Right ventricle myocardium superior (tissue), 1 donor: ENCODE measurements at places on chromosomes 3 and 15. TPM values are rescaled to one million over a fixed set of nuclear protein-coding genes. Genes with fewer than 3 reads are reported as not detected.

- DNase-seq = no peak
Measured at GRCh38 chr3:183634707-183635106, 716 bp upstream of the KLHL24 start.

SHC4 gene
- total RNA-seq = 2.5 TPM

CYP1A1 gene
- 0.30 TPM for total RNA-seq

GOLGA6L10 gene
- 0.11 TPM for total RNA-seq

GRCh38 chr15:96254173-96254572 is 76.3 kb upstream of the NR2F2 start:
- DNase-seq = no peak

DNA sequence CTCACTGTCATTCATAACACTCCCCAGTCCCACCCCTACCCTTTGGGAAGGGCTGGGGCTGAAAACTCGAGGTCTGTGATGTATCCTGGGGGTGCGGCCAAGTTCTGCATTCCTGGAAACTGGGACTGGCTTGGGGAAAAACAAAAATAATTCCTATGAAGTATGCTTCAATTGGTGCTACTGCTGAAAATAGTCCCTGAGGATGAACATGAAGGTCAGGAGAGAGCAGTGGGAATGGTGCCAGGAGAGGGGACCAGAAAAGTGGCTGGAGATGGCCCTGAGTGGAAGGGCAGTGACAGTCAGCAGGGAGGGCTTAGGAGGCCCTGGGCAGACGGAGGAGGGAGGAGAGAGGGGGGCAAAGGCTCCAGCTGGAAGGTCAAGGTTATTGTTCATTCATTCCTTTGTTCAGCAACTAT is 4.8 kb upstream of the ISLR start:
- DNase-seq = no peak

DNA sequence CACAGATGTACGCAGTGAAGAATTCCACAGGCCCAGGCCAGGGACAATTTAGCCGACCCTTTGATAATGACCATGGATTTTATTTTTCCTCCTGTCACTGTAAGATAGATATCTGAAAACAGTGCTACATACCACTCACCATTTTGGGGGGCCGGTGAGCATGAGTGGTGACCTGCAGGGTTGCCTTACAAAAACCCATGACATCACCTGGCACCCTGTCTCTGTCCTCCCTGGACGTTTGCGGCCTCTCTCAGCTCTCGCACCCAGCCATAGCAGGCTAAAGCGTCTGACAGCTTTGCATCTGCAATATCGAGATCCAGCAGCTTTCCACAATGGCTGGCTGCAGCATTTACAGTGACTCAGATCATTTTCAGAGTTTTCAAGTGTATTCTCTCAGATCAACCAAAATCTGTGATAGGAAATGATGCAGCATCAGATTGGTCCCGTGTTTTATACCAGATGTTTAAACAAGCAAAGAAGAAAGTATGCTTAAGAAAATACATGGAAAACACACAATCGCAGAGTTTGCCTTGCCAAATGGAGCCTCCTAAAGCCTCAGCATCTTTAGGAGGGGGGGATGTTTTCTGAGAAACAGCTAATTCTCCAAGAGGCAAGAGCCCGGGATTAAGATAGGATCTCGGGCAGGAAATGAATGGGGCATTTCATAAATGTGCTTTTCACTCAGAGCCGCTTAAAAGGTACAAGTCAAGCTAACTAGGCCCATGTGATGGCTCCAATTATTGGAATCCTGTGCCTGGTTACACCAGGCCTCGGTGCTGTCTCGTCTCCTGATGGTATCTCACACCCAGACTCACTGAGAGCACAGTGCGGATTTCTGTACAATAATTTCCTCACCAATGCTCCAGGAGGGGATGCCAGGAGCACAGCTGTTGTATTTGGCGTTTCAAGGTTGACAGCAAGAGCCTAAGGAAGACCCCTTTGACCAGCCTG is 257.3 kb downstream of the XXYLT1 start:
- no peak for DNase-seq

GRCh38 chr3:184234224-184234623 is 4.8 kb downstream of the VWA5B2 start:
- no peak for DNase-seq

SAXO2 gene
- 3.0 TPM for total RNA-seq

DNA sequence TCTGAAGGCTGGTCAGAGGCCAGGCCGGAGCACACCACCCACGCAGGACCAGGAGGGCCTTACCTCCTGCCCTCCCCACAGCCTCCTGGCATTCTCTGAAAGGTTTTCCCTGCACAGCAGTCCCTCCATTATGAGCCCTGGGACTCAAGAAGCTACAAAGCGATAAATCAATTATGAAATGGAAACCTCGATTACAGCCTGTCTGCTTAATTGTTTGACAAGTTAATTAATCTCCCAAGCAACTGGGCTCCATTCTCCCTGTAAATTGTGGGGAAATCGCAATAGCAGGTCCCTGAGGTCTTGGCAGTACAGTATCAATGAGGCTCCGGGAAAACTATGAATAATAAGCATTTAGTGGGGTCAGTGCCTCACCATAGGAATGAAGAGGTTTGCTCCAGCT is 683.5 kb downstream of the NTRK3 start:
- no peak for DNase-seq

DNA sequence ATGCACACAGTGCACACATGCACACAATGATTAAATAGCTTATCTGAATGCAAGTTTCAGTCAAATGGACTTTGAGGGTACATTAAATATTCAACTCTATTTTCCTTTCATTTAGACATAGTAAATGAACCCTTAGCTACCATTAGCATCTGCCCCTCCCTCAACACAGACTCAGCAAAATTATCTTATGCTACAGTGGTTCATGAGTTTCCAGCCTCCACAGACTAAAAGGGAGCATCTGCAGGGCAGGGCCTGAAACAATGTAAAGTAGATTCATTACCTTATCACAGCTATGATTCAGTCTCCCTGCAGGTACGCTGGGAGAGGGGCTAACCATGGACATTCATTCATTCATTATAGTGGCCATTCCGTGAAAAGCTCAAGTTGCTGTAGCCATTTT is 329.1 kb downstream of the VGLL3 start:
- no peak for DNase-seq

DNA sequence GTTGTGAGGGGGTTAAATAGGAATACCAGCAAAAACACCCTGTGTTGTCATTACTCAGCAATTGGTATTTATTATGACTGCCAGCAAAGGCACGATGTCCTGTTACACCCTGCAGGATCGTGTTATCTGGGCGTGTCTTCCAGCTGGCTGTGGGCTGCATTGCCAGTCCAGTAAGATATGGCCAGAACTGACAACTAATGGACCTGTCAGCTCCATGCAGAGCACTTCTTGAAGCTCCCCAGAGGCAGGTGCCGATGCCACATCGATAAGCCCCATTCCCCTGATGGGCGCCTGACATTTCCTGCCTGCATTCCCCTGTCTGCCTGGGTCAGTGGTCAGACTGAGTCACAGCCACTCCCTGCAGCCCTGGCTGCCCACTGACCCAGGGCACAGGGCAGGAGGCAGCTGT is 79.7 kb upstream of the RASGRF1 start:
- DNase-seq = peak; percentile 64

DNA sequence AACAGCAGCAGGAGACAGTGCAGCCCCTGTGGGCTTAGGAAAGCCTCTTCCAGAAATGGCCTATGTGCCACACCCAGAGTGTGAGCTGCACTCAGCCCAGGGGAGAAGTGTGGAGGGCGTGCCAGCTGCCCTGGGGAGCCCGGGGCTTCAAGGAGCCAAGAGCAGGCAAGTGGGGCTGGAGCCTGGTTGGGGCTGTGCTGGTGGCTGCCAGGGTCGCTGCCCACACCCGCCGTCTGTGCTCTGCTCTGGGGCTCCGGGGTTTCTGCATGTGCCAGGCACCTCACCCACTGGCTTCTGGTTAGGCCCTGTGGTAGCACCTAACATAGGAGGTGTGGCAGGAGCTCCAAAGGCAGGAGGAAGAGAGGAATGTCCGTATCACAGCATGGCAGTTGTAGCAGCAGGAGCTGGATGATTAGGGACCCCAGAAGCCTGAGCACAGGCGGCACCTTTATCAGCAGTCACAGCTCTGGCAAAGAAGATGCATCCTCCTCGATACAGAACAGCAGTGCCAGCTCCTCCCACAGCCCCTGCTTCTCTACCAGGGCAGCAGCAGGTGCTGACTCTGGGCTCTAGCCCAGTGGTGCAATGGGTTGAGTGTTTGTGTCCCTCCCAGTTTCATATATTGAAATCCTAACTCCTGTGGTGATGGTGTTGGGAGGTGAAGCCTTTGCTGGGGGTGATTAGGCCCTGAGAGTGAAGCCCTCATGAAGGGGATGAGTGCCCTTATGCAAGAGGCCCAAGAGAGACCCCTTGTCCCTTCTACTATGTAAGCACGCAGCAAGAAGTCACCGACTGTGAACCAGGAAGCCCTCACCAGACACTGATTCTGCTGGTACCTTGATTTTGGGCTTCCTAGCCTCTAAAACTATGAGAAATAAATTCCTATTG is 70.0 kb upstream of the KLF13 start:
- DNase-seq = no peak

HOMER2 gene
- total RNA-seq = 55.1 TPM

- DNase-seq = no peak
Measured at GRCh38 chr15:34984889-34985630, 3.0 kb downstream of the ZNF770 start.

GRCh38 chr3:58591517-58592510 is 14.6 kb upstream of the FAM107A start:
- no peak for DNase-seq
